Fibroblast of villous mesenchyme (primary cell): ENCODE measurements at places on chromosomes 11 and 22. TPM values are rescaled to one million over a fixed set of nuclear protein-coding genes. Genes with fewer than 3 reads are reported as not detected.

DNA sequence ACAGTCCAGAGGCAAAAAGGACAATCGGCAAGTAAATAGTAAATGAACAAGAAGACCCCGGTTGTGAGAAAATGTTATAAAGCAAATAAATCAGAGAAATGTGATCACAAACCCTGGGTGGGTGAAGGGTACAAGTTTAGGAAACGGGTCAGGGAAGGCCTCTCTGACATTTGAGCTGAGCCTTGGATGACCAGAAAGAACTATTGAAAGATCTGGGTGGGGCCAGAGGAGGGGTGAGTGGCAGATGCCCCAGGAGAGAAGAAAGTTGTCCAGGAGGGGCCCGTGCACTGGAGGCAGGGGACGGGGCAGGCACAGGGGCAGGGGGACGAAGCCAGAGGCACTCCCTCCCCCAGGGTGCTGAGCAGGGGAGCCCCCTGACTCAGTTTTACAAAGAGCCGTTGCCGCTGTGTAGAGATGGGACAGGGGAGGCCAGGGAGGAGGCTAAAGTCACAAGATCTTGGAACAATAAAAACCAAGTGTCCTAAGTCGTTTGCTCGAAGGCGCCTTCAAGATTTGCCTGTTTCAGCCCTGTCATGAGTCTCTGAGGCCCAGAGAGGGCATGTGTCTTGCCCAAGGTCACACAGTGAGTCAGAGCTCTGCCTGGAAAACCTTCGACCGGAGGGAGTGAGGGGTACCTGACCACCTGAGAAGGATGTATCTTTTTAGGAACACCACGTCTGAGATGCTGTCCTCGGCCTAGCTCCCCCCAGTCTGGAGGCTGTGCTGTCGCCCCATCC, 10.8 kb upstream of the PDGFB start:
- DNase-seq = no peak

DNA sequence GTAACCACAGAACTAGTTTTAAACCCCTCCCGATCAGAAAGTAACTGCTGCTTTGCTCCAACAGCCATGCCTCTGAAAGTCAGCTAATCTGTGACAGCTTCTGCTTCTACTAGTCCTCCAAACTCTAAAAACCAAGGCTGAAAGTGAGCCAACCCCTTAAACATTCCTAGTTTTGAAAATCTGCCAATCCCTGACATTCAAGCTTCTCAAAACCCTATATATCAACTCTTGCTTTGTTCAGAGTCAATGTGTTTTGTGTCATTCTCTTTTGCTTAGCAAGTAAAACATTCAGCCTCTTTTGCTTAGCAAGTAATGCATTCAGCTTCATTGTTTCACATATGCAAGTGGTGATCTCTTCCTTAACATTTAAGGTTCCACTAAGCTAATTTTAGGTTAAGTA, 56.9 kb downstream of the ATG16L2 start:
- no peak for DNase-seq

- DNase-seq = no peak
Measured at GRCh38 chr11:102810950-102811660, 13.1 kb upstream of the MMP1 start.

- no peak for DNase-seq
Measured at GRCh38 chr11:77038825-77039326, 4.7 kb downstream of the B3GNT6 start.

DNA sequence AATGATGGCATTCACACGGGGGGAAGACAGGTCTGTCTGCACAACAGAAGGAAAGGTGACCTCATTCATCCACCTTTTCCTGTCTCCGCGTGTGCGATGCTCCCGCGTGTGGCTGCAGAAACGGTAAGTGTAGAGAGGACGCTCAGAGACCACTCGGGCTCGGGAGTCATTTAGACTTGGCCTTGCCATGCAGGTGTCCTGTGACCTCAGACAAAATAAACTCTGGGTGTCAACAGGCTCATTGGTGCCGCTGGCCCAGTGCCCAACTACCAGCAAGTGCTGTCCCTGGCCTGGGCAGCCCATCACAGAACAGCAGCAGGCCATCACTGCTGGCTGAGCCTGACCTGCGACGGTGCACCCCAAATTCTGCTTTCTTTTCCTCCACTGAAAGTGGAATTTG, 48.1 kb upstream of the ARFGAP3 start:
- no peak for DNase-seq

DNA sequence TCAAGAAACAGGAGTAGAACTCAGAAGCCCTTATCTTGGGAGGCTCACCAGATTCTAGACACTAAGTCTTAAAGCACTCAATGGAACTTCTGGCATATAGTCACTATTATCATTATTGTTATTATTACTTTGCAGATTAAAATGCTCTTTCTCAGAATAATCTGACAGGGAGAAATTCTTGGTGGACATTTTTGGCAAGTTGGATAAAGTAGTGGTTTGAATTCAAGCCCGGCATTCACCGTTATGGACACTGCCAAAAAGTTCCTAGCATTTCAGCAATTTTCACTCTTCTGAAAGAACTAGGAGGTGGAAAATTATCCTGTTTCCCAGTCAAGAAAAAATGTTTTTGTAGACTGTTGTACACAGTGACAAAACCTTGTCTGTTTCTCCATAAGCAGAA, 179.6 kb upstream of the ISX start:
- DNase-seq = no peak

DNA sequence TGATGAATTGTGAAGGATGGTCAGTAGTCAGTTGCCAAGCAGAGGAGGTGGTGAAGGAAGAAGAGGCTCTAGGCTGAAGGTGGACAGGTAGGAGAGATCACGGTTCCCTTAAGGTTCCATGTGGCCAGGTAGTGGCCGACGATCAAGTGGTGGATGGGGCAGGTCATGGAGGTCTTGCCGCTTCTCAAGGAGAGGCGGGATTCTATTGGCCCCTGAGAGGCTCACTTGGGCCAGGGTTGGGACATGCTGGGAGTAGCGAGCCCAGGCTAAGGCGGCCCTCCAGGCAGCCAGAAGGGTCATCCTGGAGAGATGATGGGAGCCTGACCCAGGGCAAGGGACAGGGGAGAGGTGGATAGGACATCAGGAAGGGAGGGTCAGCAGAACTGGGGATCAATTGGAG, 20.9 kb upstream of the TMPRSS4 start:
- DNase-seq = no peak

GRCh38 chr11:93740031-93740729, 1.1 kb downstream of the TAF1D start:
- DNase-seq = peak; percentile 28

- DNase-seq = no peak
Measured at GRCh38 chr11:132559331-132560036, 972.8 kb downstream of the OPCML start.

TOM1 gene
- 53.1 and 73.8 TPM in 2 replicates for total RNA-seq

CHRM1 gene
- total RNA-seq = not detected in 2 replicates

MLC1 gene
- total RNA-seq = under 0.01 TPM in 2 replicates

MIF gene
- total RNA-seq = 133 and 161 TPM in 2 replicates
